ENCODE measurements at places on chromosomes 3 and 15.
A peak's percentile ranks its signal among the peaks of the same experiment; 100 is the strongest.

- no peak for DNase-seq
These were observed 7.8 kb upstream of the LIPC start for GRCh38 chr15:58423831-58424608.

- no peak for DNase-seq
These were observed 357.1 kb downstream of the ZPLD1 start for GRCh38 chr3:102791641-102792589.

GRCh38 chr3:111314181-111314873 lies 227.7 kb upstream of the CD96 start:
- DNase-seq = no peak

DNA sequence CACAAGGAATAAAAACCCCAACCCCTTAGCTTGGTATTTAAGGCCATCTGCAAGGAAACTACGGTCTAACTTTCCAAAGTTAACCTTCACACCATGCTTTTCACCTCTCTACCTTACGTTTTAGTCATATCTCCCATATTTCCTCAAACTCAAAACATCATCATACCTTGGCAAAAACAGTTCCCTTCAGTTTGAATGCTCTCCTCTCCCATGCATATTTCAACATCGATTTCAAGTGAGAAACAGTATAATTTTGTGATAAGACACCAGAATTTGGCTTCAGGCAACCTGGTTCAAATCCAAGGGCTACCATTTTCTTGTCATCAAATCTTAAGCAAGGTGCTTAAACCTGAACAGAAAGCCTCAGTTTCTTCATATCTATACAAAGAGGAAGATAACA lies 108.2 kb downstream of the THRB start:
- no peak for DNase-seq

- DNase-seq = no peak
These were observed 185.9 kb downstream of the PDE8A start for GRCh38 chr15:85167568-85167967.

DNA sequence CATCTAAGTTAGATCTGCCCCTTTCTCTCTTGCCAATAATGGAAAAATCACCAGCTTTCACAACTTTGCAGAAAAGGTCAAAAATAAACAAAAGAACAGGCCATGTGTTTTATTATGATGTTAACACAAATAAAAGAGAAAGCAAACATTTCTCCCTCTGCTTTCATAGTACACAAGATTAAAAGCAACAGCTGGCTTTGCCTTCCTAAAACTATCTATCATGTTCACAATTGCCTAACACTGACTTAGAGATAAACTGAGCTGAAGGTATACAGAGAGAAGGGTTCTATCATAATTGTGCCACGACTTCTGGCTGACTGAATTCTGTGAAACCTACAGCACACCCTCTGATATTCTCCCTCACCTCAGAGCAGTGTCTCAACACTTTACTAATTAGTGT lies 29.4 kb downstream of the AADAC start:
- DNase-seq = no peak

- DNase-seq = no peak
These were observed 555.9 kb downstream of the IGSF11 start for GRCh38 chr3:118478706-118479276.

- DNase-seq = peak; percentile 24
These were observed 79.4 kb downstream of the LPP start for GRCh38 chr3:188233320-188233719.

All from body of pancreas (tissue), 4 donors.